HT1080 (cell line): ENCODE measurements at places on chromosomes 16 and 17.

- DNase-seq = peak; percentile 78
These were observed 8.1 kb upstream of the EFCAB13 start for GRCh38 chr17:47315451-47316266.

DNA sequence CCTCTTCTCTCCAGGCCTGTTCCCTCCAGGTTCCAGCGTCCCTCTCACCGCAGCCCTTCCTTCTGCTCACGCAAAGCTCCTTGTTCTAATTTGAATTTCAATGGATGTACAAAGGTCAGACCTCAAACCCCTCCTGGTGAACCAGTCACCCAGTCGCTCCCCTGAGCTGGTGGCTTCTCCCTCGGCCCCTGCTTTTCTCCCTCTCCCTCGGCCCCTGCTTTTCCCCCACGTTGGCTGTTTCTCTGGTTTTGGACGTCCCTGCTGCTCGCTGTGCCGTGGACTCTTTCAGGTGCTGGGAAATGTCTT is 8.6 kb upstream of the MSLN start:
- no peak for DNase-seq

- DNase-seq = no peak
These were observed 55.6 kb downstream of the SF3B3 start for GRCh38 chr16:70579248-70579647.

DNA sequence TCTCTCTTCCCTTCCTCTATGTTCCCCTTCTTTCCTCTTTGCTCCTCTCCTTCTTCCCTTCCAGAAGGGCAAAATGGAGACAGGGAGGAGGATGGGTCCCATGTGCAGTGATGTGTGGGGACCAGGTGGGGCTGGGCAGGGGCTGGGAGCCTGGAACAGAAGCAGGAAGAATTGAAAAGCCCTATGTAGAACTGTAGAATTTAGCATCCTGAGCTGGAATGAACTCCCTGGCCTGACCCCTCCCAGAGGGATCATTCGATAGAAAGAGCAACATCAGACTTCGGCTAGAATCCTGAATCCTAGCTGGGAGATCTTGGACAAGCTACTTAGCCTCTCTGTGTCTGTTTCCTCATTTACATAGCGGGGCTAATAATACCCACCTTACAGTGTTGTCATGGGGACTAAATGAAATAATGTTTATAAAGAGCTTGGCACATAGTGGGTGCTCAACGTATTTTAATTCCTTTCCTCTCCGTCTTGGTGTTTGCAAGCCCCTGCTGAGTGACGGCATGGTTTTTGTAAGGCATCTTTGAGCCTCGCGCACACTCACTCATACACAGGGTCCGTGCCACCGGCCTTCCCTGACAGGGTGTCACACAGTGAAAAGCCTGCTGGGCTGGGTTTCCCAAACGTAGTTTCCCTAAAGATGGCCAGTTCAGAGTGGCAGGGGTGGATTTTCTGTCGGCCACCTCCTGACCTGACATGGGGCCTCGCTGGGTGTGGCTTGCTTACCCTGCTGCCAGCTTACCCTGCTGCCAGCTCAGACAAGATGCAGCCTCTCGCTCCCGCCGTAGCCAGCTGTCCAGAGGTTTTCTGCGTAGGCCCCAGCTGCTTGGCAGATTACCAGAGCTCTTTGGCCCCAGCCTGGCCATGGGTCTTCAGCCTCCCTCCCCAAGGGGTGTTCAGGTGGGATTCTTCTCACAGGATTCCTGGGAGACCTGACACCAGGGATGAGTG is 6.1 kb upstream of the ARHGAP23 start:
- no peak for DNase-seq

DNA sequence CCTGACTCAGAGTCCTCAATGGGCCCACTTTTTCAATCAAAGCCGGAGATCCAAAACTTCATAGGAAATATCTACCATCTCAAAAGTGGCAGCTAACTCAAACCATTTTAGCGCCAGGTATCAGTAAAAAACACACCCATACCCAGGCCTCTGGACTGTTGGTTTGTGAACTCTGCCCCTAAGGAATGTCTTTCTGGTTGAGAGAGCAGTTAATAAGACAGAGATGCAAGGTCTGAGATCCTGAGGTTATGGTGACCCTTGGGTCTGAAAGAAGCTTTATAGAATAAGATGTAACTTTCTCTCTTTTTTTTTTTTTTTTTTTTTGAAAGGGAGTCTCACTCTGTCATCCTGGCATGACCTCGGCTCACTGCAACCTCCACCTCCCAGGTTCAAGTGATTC is 350.5 kb downstream of the SOX9 start:
- no peak for DNase-seq

DNA sequence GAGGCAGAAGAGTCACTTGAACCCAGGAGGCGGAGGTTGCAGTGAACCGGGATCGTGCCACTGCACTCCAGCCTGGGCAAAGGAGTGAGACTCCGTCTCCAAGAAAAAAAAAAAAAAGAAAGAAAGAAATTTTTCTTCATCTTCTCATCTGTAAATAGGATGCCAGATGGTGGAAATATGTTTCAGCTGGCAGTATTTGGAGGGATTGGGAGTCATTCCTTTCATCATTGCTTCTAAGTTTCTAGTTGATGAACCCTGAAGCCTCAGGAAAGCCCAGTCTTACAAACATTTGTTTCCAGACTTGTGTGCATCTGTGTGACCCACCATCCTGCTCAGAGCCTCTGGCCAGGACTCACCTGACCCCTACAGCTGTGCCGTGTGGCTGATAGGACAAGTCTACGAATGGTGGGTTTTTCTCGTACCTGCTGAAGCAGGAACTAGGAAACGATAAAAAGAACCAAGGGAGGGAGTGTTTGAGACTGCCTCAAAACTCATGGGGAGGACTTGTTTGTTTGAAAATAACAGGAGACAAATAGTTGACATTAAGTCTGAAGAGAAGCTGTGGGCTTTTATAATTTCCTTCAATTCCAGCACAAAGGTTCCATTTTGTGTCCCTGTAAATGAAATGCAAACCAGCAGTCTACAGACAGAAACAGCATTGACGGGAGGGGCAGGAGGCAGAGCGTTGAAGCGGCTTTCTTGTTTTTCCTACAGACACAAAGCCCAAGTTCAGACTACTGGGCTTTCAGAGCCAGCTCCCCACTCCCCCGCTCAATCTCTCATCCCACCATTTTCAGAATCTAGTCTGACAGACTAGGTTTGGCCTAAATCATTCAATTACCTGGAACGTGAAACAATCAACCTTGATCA is 24.9 kb downstream of the CDRT4 start:
- DNase-seq = no peak

- no peak for DNase-seq
These were observed 393.2 kb downstream of the PMP22 start for GRCh38 chr17:14871921-14872320.

GRCh38 chr16:57159447-57159846 is 26.4 kb downstream of the PSME3IP1 start:
- no peak for DNase-seq

- DNase-seq = no peak
These were observed 176.8 kb downstream of the ZNF423 start for GRCh38 chr16:49679095-49679494.

GRCh38 chr16:89048090-89048725 is 45.4 kb upstream of the ACSF3 start:
- DNase-seq = no peak

DNA sequence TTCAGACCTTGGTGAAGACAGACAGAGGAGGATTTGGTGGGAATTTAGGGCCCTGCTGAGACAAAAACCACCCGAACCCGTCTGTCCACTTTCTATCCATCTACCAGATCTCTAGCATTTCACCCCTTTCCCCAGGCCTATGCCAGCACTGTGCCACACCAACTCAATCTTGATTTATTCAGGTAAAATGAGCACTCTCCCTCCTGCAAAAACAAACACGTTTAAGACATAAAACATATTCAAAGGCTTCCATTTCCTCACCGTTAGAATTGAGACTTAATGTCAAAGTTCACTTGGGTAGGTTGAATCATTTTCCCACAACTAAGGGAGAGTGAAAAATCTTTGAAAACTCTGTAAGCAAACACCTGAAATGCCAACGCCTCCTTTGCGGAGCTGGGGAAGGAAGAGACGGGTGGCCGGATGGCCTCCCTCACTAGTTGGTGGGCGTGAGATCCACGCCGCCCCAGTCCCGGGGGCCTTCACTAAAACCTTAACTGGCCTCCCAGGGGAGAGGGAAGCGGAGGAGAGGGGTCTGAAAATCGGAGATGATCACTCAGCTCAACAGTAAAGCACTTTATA is 862 bp downstream of the DCAKD start:
- DNase-seq = peak; percentile 35

DNA sequence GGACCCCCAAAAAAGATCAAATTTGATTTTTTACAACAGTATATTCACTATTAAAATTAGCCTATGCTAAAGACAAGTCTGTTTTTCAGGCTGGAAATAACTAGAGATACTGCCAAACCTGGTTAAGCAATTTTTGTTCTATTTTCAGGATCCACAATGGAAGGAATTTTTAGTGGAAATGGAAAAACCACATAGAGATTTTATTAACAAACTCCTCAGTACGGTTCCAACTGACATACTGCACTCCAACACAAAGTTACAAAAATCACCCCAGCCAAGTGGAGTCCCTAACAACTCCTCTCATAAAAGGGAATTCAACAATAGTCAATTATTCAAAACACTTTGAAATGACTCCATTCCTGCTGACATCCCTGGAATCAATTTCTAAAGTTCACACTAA is 101.6 kb upstream of the TOB1 start:
- DNase-seq = no peak

- no peak for DNase-seq
These were observed 4.7 kb downstream of the KLHDC4 start for GRCh38 chr16:87761060-87761459.

GRCh38 chr16:59048876-59049275 is 314.8 kb upstream of the GOT2 start:
- DNase-seq = no peak

- no peak for DNase-seq
These were observed 5.7 kb upstream of the VEZF1 start for GRCh38 chr17:57993471-57994365.

DNA sequence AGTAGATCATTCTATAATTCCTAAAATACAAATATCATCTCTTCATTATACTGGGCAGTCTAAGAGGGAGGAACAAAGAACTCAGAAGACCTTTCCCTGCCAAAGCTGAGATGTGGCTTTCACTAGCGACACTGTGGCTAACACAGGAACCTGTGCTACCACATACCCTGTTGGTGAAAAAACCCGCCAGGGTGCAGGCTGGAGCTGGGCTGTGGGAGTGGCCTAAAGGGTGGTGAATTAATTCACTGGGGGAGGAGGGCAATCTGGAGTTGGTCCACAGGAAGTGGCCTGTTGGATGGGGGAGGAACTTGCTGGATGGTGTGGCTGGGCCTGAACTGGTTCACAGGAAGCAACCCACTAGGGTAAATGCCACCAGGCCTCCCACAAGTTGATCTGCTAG is 7.4 kb downstream of the ZNF594 start:
- DNase-seq = no peak

GRCh38 chr17:6457688-6458459 is 13.6 kb downstream of the PIMREG start:
- DNase-seq = no peak

DNA sequence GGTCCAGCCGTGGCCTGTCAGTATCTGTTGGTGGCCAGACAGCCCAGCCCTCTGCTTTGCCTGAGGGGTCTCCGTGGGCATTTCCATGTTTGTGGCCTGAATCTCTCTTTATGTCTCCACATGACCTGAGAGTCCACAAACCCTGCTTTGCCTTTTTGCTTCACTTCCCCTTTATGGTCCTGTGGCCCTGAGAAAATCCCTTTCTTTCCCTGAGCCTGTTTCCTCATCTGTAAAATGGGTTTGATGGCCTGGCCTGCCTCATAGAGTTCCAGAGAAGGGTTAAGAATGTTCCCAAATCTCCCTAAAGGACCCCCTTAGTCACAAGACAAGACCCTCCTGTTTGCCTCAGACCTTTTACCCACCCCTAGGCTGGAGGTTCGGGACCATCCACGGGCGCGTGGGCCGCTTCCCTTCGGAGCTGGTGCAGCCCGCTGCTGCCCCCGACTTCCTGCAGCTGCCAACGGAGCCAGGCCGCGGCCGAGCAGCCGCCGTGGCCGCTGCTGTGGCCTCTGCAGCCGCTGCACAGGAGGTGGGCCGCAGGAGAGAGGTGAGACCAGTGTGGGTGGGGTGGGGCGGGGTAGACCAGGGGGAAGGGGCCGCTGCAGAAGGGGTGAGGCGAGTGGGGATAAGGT is 26.2 kb upstream of the ALKBH5 start:
- DNase-seq = no peak

GRCh38 chr17:8803531-8804420 is 4.6 kb upstream of the MFSD6L start:
- peak; percentile 9 for DNase-seq

DNA sequence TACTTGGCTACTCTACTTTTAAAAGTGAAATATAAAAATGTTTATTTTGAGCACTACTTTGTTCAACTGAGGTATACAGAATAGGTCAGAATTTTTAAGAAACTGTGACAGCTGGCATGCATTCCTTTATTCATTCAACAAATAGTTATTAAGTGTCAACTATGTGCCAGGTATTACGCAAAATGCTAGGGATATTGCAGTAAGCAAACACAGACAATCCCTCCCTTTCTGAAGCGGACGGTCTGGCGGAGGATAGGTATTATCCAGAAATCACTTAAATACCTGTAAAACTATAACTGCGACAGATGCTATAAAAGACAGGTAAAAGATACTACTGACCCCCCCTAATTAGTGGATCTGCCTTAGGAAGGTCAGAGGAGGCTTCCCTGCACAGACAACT is 26.1 kb downstream of the METTL16 start:
- DNase-seq = no peak

GRCh38 chr16:3770530-3770929 is 53.2 kb upstream of the TRAP1 start:
- DNase-seq = peak; percentile 5

- no peak for DNase-seq
These were observed 3.0 kb upstream of the CCL2 start for GRCh38 chr17:34252095-34252443.

DNA sequence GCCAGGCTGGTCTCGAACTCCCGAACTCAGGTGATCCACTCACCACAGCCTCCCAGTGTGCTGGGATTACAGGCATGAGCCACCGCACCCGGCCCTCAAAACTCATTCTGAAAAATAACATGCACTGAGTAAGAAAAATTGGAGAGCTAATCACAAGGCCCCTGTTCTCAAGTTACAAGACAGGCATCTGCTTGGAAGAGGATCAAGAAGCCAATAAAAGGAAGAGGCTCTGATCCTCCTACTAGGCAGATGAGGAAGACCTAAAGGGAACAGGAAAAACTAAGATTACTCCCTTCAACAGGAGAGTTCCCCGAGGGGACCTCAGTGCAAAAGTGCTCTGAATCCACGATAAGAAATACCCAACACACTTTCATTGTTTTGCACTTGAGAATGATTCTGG is 18.4 kb downstream of the BLMH start:
- no peak for DNase-seq

- DNase-seq = no peak
These were observed 242.1 kb upstream of the GSE1 start for GRCh38 chr16:85370881-85371651.
